Endothelial cell (in vitro differentiated cells): ENCODE measurements at places on chromosomes 16 and 17.

GRCh38 chr17:69749911-69750310 is 325.1 kb upstream of the KCNJ16 start:
- H3K4me3 ChIP-seq: no peak overlapping the region
- H3K27me3 ChIP-seq: no peaks in the 10 kb centered on the region
- no peaks in the 10 kb centered on the region for H3K4me1 ChIP-seq
- H3K27ac ChIP-seq: no peak overlapping the region
- DNase-seq: no peak

DNA sequence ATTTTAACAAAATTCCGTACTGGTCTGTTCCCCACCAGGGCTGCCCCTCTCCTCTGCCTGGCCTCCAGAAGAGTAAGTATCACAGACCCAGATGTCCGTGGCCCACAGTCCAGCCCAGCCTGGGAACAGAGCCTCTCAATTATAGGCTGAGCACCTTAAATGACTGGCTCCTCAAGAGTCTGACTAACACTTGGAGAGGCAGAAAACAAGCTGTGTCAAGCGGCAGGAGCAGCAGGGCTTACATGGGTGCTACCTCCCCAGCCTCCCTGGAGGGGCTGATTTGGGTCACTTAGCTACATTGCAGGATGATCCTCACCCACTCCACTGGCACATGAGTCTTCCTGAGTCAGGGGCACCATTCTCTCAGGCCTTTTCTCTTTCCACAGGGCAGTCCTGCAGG is 209.7 kb downstream of the COPRS start:
- peaks cover 2% of the 10 kb centered on the region for H3K27me3 ChIP-seq
- H3K4me1 ChIP-seq: no peaks in the 10 kb centered on the region
- no peaks in the 10 kb centered on the region for H3K36me3 ChIP-seq
- no peak for DNase-seq
- no peak overlapping the region for H3K4me3 ChIP-seq

GRCh38 chr16:17206712-17207111 is 264.0 kb downstream of the XYLT1 start:
- H3K36me3 ChIP-seq: no peaks in the 10 kb centered on the region
- no peak overlapping the region for H3K4me3 ChIP-seq
- H3K27ac ChIP-seq: no peak overlapping the region
- peaks cover 3% of the 10 kb centered on the region for H3K27me3 ChIP-seq
- DNase-seq: no peak

- H3K4me3 ChIP-seq: no peak overlapping the region
- peaks cover 51% of the 10 kb centered on the region for H3K4me1 ChIP-seq
These were observed 21.5 kb downstream of the SLC7A6OS start for GRCh38 chr16:68289202-68289601.

DNA sequence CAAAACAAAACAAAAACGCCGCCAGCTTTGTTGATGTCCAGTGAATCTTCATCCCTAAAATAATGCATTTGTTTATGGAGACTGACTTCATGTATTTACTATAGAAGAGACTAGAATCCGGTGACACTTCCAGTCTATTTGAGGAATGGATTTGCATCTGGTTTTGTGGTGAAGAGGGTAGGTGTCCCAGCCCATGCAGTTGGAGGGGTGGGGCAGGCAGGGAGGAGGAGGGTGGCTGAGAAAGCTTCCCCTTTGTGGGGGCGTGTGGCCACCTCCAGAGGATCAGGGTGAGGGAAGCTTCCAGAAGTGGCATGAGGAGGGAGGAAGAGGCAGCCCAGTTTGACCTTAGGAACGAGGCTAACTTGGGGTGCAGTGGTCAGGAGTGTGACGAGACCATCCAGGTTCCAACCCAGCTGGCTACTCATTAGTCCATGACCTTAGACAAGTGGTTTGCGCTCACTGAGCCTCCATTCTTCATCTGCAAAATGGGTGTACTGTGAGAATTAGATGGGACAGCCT is 69.5 kb downstream of the CMIP start:
- H3K4me1 ChIP-seq: peaks cover 50% of the 10 kb centered on the region
- H3K27me3 ChIP-seq: peaks cover 16% of the 10 kb centered on the region
- DNase-seq: no peak
- H3K27ac ChIP-seq: peak overlapping the region; percentile 88

GRCh38 chr17:28298449-28298848 is 20.6 kb upstream of the TMEM97 start:
- no peaks in the 10 kb centered on the region for H3K36me3 ChIP-seq
- DNase-seq: no peak
- H3K27ac ChIP-seq: no peak overlapping the region
- H3K4me3 ChIP-seq: no peak overlapping the region

GRCh38 chr17:40531051-40531991 is 29.9 kb upstream of the TNS4 start:
- H3K4me3 ChIP-seq: no peak overlapping the region
- no peaks in the 10 kb centered on the region for H3K36me3 ChIP-seq
- no peak overlapping the region for H3K27ac ChIP-seq
- H3K27me3 ChIP-seq: peaks cover 10% of the 10 kb centered on the region

DNA sequence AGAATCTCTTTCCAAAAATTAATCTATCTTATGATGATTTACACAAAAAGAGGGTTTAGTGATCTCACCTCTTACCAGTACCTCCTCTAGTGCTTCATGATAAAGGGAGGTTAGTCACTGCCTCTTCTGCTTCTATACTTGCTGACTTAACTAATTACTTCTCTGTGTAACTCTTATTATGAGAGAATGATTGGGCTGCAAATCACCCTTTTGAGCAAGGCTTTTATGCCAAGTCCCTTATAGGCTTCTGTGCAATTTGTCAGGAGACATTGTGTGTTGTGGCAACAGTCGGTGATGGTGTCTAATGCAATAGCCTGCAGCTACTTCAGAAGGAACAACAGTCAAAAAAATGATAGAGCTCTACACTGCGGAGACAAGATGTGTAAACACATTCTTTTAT is 1568.1 kb upstream of the GOT2 start:
- H3K36me3 ChIP-seq: no peaks in the 10 kb centered on the region
- no peaks in the 10 kb centered on the region for H3K27me3 ChIP-seq
- no peak for DNase-seq
- H3K4me3 ChIP-seq: no peak overlapping the region
- no peaks in the 10 kb centered on the region for H3K4me1 ChIP-seq

- no peaks in the 10 kb centered on the region for H3K4me1 ChIP-seq
- no peak overlapping the region for H3K27ac ChIP-seq
- no peak for DNase-seq
- H3K36me3 ChIP-seq: peaks cover 30% of the 10 kb centered on the region
- H3K4me3 ChIP-seq: no peak overlapping the region
- H3K27me3 ChIP-seq: no peaks in the 10 kb centered on the region
These were observed 12.0 kb downstream of the ACSF3 start for GRCh38 chr16:89105599-89106151.

DNA sequence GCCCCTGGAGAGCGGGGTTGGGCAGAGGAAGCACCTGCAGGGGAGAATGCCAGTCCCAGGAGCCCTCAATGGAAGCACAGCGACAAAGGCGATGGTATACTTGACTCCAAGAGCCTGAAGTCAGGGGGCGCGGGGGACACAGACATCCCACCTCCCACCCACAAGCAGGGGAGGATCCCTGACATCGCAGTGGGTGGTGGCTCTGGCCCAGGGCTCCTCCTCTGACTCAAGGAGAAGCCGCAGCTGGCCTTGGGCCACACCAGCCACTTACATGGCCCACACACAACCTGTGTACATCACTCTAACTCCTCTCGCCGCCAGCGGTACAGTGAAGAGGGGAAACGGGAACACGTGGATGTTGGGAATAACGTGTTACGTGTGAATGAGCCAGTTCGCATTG is 44.3 kb downstream of the FZD2 start:
- H3K36me3 ChIP-seq: peaks cover 3% of the 10 kb centered on the region
- peaks cover 27% of the 10 kb centered on the region for H3K4me1 ChIP-seq

GRCh38 chr16:15672514-15673167 is 22.6 kb downstream of the NDE1 start:
- H3K27ac ChIP-seq: no peak overlapping the region
- peaks cover 2% of the 10 kb centered on the region for H3K27me3 ChIP-seq
- H3K4me1 ChIP-seq: no peaks in the 10 kb centered on the region
- peaks cover 14% of the 10 kb centered on the region for H3K36me3 ChIP-seq
